Stimulated activated CD8-positive, alpha-beta memory T cell treated with anti-CD3 and anti-CD28 coated beads, Interleukin-7, amount 100 ng/mL, for 48 hours (primary cell): ENCODE measurements at places on chromosomes 13 and 19.

GRCh38 chr13:102799426-102800144, 666 bp downstream of the BIVM start:
- no peak for DNase-seq

GRCh38 chr13:66405908-66406802, 824.0 kb downstream of the PCDH9 start:
- DNase-seq = no peak

GRCh38 chr13:30679483-30680330, 55.6 kb upstream of the ALOX5AP start:
- peak; percentile 14 for DNase-seq

GRCh38 chr13:43431290-43431716, 355.5 kb downstream of the ENOX1 start:
- DNase-seq = no peak

- DNase-seq = no peak
Measured at GRCh38 chr19:32397671-32398101, 7.9 kb upstream of the DPY19L3 start.

DNA sequence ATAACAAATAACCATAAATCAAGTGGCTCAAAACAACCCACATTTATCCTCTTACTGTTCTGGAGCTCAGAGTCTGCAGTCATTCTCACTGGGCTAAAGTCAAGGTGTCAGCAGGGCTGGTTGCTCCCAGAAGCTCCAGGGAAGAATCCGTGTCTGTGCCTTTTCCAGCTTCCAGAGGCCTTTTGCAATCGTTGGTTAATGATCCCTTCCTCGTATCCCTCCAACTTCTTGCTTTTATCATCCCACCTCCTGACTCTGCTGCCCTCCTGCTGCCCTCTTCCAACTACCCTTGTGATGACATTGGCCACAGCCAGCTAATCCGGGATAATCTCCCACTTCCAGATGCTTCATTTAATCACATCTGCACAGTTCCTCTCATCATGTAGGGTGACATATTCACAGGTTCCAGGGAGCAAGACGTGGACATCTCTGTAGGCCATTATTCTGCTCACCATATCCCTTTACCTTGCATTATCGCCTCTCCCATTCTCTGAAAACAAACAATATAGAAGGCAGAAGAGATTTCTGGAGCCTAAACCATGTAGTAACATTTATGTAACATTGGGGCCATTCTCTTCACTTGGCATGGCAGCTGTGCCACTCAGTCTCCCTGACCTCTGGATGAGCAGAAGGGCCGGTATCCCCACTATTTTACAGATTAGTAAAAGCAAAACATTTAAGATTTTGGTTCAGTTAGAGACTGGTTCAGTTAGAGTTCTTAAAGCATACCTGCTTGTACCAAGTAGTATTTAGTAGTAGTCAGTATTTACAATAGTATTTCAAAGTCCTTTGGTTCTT, 53.5 kb downstream of the RFC3 start:
- DNase-seq = no peak

GRCh38 chr19:49339301-49340068, 4.3 kb downstream of the CD37 start:
- no peak for DNase-seq

GRCh38 chr19:17337675-17338432, 501 bp downstream of the GTPBP3 start:
- no peak for DNase-seq

DNA sequence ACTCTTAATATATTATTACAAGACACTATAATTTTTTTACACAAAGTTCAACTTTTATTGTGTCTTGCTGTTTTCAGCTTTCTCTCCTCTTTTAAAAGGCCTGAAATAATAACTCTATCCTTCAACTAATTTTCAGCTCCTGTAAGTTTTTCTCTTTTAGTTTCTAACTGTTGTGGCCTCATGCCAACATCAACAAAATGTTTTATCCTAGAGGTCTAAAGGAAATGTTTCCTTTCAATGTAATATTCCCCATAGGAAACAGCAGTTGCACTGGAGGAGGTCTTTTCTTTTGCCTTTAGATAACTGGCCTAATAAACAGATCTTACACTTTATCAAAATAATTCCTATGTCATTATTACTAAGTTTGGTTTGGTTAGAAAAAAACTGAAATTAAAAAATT, 8.5 kb upstream of the ZNF616 start:
- DNase-seq = no peak

DNA sequence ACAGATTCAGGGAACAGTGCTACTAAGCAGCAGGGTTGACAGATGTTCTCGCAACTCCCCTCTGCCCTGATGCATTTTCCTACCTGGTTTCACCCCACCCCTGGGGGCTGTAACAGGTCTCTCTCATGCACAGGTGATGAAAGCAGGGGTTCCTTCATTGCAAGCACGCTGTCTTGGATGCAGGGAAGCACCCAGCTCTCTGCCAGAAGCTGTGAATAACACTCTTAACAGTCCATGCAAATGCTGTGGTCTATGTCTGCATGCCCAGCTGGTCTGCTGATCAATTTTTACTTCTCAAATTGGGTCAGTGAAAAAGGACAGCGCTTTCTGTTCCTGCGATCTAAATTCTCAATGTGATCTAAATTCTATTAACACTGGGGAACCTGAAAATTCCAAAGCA, 246.3 kb upstream of the TSHZ3 start:
- no peak for DNase-seq

DNA sequence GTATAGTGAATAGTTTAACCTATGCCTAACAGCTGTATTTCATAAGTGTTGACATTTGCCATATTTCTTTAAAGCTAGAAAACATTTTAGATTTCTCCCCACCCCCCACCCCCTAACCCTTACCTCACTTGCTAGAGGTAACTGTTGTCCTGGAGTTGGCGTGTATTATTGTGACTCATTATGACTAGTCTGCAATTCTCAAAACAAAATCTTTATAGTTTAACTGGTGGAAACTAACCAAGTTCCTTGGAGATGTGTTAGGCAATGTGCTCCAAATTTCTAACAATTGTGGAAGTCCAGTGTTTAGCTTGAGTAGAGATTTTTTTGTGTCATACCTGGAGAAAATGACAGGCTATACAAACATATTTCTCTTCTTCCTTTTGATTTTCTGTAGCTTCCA, 38.0 kb downstream of the KCTD4 start:
- DNase-seq = no peak
